ENCODE measurements at places on chromosomes 12 and 14.

DNA sequence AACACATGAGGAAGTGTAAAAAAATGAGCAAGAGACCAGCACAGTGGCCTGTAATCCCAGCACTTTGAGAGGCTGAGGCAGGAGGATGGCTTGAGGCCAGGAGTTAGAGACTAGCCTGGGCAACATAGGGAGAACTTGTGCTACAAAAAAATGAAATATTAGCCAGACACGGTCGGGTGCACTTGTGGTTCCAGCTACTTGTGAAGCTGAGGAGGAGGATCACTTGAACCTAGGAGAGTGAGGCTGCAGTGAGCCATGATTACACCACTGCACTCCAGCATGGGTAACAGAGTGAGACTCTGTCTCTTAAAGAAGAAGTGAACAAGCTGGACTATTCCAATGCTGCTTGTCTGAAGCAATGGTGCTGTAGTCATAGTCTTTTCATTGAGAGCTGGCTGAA is 36.3 kb upstream of the MAP3K9 start:
- no peak for DNase-seq

GRCh38 chr14:67817750-67818438 is 1.5 kb upstream of the ZFYVE26 start:
- no peak for DNase-seq

GRCh38 chr12:49587174-49587908 is 18.1 kb downstream of the FAM186B start:
- DNase-seq: no peak

GRCh38 chr14:105021656-105022275 is 883 bp upstream of the CDCA4 start:
- DNase-seq: peak; percentile 26
